Activated CD4-positive, alpha-beta memory T cell treated with anti-CD3 and anti-CD28 coated beads, Interleukin-2, amount 10 ng/mL, durations not matched to agents 7 days and 5 days (primary cell): ENCODE measurements at places on chromosomes 12 and 14. TPM values are rescaled to one million over a fixed set of nuclear protein-coding genes. Genes with fewer than 3 reads are reported as not detected.

DNA sequence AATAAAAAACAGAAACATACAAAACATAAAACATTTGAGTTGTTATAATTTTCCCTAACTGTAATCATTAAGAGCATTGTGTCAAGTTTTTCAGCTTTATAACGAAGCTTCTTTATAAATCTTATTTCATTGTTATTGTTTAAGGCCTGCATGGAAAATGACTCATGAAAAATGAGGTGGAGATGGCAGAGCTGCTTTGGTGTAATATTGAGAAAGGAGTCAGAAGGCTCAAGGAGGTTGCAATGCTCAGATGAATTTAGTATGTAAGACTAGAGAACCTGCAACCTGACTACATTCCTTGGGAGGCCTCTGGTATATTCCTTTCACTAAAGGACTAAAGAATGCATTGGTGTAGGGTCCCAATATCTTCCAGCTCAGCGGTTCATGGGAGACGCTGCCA is 61.5 kb downstream of the TMEM30B start:
- no peaks in the 10 kb centered on the region for H3K36me3 ChIP-seq
- H3K27ac ChIP-seq, result no peak overlapping the region
- no peak for DNase-seq
- H3K27me3 ChIP-seq, result peaks cover 47% of the 10 kb centered on the region
- H3K4me1 ChIP-seq, result no peaks in the 10 kb centered on the region

GRCh38 chr12:128077917-128078298 is 189.1 kb upstream of the TMEM132C start:
- no peak for DNase-seq
- H3K27me3 ChIP-seq, result no peaks in the 10 kb centered on the region
- H3K4me1 ChIP-seq, result no peaks in the 10 kb centered on the region
- no peak overlapping the region for H3K4me3 ChIP-seq
- no peaks in the 10 kb centered on the region for H3K36me3 ChIP-seq

DNA sequence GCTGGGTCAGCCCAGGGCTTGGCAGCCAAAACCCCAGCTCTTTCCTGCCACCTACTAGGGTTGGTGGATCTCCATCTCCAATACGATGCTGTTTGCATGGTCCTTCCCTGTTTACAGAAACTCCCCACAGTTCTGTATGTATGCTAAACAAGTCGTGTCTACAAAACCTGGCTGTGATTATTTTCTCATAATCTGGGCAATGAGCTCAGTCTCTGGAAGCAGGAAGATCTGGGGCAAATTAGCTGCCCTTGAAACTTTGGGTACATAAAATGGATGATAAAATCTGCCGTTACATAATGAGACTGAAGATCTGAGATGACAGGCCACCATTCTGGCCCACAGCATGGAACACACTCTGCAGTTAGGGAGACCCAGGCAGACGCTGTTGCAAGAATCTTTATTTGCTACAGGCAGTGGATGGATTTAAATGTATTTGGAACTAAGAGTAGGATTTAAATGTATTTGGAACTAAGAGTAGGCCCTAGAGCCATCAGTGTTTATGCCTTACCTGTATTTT is 31.7 kb downstream of the ACADS start:
- no peak overlapping the region for H3K4me3 ChIP-seq
- H3K36me3 ChIP-seq, result peaks cover 20% of the 10 kb centered on the region
- H3K27me3 ChIP-seq, result peaks cover 3% of the 10 kb centered on the region

Gene NOP9
- 25.8 TPM for total RNA-seq

DNA sequence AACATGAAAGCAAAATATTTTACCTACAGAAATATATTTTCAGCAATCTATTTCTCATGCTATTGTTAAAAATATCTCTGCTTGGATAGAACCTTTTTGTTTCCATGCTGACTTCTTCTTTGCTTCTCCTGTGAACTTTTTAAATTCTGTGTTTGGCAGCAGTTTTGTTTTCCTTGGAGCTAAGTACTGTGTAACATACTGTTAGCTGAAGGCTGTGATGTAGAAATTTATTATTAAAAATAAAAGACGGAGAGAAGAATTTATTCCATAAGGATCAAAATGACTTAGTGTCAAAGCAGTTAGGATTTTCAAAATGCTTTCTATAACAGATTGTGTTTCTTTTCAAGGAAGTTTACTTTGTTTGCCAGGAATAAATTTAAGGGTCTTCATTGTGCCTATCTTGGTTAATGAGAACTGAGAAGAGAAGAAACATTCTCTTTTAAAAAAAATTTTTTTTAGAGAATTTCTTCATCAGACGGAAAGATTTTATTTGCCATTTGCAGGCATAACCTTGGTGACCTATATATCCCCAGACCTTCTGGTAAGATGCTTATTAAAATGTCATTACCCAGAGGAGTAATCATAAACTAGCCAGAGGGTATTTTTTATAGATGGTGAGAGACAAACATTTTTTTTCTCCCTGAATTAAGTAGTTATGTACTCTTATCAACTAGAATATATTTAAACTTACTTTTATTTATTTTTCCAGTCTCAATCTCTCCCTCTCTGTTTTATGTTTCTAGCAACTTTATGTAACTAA is 147.1 kb upstream of the SLCO1C1 start:
- H3K4me1 ChIP-seq, result no peaks in the 10 kb centered on the region
- H3K27ac ChIP-seq, result no peak overlapping the region
- H3K4me3 ChIP-seq, result no peak overlapping the region
- no peaks in the 10 kb centered on the region for H3K36me3 ChIP-seq

GRCh38 chr14:64598404-64598803 is 48.6 kb downstream of the PPP1R36 start:
- peaks cover 15% of the 10 kb centered on the region for H3K27me3 ChIP-seq
- H3K4me3 ChIP-seq, result no peak overlapping the region
- H3K4me1 ChIP-seq, result peaks cover 7% of the 10 kb centered on the region
- H3K36me3 ChIP-seq, result no peaks in the 10 kb centered on the region
- DNase-seq, result no peak

- DNase-seq, result peak; percentile 1
- peaks cover 8% of the 10 kb centered on the region for H3K36me3 ChIP-seq
- peaks cover 33% of the 10 kb centered on the region for H3K4me1 ChIP-seq
Measured at GRCh38 chr12:53176750-53177149, 3.8 kb upstream of the ZNF740 start.

GRCh38 chr14:58138031-58138713 is 13.8 kb downstream of the ARMH4 start:
- DNase-seq, result no peak
- no peak overlapping the region for H3K27ac ChIP-seq
- no peaks in the 10 kb centered on the region for H3K36me3 ChIP-seq
- peaks cover 8% of the 10 kb centered on the region for H3K27me3 ChIP-seq

GRCh38 chr12:124633365-124634362 is 66.3 kb upstream of the NCOR2 start:
- peaks cover 3% of the 10 kb centered on the region for H3K36me3 ChIP-seq
- no peak overlapping the region for H3K4me3 ChIP-seq
- H3K4me1 ChIP-seq, result peaks cover 23% of the 10 kb centered on the region

Gene OR4E2
- total RNA-seq, result 0.25 TPM

DNA sequence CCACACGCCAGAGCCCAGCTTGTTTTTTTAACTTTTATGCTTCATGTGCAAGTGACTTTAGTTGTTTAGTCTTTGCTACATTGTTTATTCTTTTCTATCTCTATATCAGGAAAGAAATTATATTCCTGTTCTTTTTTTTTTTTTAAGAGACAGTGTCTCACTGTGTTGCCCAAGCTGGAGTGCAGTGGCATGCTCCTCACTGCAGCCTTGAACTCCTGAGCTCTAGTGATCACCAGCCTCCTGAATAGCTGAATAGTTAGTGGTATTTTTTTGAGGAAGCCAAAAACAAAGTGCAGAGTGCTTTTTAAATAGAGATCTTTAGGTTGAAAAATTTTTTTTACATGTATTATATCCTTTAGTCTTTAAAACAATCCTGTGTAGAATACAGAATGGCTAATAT is 58.2 kb downstream of the ETNK1 start:
- H3K27ac ChIP-seq, result no peak overlapping the region
- no peak for DNase-seq
- H3K27me3 ChIP-seq, result no peaks in the 10 kb centered on the region
- peaks cover 19% of the 10 kb centered on the region for H3K4me1 ChIP-seq
- peaks cover 55% of the 10 kb centered on the region for H3K36me3 ChIP-seq

Gene KCNC2
- not detected for total RNA-seq

- no peaks in the 10 kb centered on the region for H3K27me3 ChIP-seq
- H3K36me3 ChIP-seq, result no peaks in the 10 kb centered on the region
- DNase-seq, result no peak
- no peak overlapping the region for H3K27ac ChIP-seq
- no peaks in the 10 kb centered on the region for H3K4me1 ChIP-seq
Measured at GRCh38 chr12:40215982-40216381, 8.8 kb upstream of the LRRK2 start.

DNA sequence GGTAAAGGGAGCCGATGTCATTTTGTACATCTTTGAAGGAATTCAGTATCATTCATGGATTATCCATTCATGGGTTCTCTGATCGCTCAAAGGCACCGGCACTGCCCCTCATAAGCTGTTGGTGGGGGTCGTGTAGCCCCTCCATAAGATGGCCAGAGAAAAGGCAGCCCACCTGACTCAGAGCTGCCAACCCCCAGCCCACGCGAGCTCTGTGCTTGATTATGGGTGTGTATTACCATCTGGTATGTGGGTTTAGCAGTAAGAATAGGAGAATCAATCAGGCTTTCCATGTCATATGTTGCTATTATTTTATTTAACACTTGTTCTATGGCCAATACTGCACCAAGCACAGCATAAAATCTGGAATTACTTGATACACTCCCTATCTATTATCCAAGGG is 32.1 kb upstream of the AMIGO2 start:
- H3K4me3 ChIP-seq, result no peak overlapping the region
- DNase-seq, result no peak

Gene CEBPE
- 0.25 TPM for total RNA-seq
